Thoracic aorta (tissue), 2 donors: ENCODE measurements at places on chromosomes 1 and 21.

DNA sequence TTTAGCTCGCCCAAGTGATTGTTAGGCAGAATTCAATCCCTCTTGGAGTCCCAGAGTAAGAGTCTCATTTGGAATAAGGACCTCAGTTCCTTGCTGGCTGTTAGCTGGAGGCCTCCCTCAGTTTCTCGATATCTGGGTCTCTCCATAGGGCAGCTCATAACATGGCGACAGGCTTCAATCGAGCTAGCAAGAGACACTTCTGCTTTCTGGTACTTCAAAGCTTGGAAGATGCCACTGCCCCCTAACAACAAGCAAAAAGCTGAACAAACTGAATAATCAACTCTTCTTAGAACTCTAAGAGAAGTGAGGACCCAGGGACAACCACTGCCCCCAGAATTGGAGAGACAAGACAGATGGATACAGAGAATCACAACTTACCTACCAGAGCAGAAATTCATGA lies 86.2 kb downstream of the TEX35 start:
- DNase-seq: no peak

DNA sequence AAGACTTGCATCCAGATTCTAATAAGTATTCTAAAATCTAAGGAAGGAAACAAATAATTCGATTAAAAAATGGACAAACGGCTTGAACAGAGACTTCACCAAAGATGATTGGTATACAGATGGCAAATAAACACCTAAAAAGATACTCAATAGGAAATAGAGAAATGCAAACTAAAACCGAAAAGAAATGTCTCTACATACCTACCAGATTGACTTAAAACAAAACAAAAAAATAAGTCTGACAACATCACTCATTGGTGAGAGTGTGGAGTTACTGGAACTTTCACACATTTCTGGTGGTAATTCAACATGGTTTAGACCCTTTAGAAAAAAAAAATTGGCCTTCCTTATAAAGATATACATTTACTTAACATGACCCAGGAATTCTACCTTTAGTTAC lies 869.8 kb downstream of the TTLL7 start:
- DNase-seq: no peak

GRCh38 chr1:98048244-98048643 lies 127.4 kb upstream of the DPYD start:
- no peak for DNase-seq

- no peak for DNase-seq
These were observed 99.2 kb downstream of the PHTF1 start for GRCh38 chr1:113660088-113660487.
